Activated CD8-positive, alpha-beta memory T cell treated with anti-CD3 and anti-CD28 coated beads, Interleukin-2, amount 50 U/mL, for 4 hours (primary cell): ENCODE measurements at places on chromosomes 13 and 19.
A peak's percentile ranks its signal among the peaks of the same experiment; 100 is the strongest.

- no peak for DNase-seq
These were observed 839 bp upstream of the CKAP2 start for GRCh38 chr13:52454459-52454819.

GRCh38 chr19:51462681-51463080 lies 4.4 kb upstream of the SIGLEC8 start:
- no peak for DNase-seq

- no peak for DNase-seq
These were observed at the start of gene BEST2 for GRCh38 chr19:12751635-12752034. TSS of gene BEST2 (plus strand) at chr19:12751791. CDS start at chr19:12752593, 802 bp downstream.

DNA sequence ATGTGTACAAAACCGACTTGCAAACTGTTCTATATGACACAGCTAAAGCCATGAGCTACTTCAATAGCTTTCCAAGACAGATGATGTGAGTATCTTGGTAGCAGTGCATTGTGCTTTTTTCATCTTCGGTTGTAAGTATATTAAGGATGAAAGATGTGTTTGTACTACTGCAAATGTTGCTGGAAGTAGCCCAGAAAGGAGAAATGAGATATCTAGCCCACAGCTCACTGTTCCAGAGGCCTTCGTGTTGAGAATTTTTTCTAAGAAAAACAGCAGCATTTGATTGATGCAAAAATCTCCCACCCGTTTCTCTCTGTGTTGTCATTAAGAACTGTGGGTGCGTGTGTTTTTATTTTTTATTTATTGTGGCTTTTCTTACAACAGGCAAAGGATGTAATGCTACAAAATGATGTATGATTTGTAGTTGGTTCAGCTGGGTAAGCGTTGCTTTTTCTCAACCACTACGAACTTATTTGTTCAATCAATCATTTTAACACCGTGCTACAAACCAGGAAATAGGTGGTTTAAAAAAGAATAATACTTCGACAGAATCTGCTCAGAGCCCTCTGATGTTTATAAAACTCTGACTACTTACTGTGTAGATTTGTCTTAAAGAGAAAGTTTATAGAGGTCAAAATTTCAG lies 41.6 kb upstream of the RFC3 start:
- DNase-seq: no peak

- no peak for DNase-seq
These were observed 487.6 kb downstream of the GPC6 start for GRCh38 chr13:93714171-93714570.

- no peak for DNase-seq
These were observed 111.5 kb upstream of the HTR2A start for GRCh38 chr13:47008318-47008717.

GRCh38 chr19:20661150-20661819 lies at the start of gene ZNF626:
TSS of gene ZNF626 (minus strand) at chr19:20661571. CDS start at chr19:20661446, 125 bp downstream.
- DNase-seq: peak; percentile 89

- DNase-seq: peak; percentile 47
These were observed 9.8 kb upstream of the USPL1 start for GRCh38 chr13:30607908-30608307.

- no peak for DNase-seq
These were observed 393.6 kb downstream of the LMO7 start for GRCh38 chr13:76029706-76030105.

GRCh38 chr13:23915308-23915707 lies 18.0 kb upstream of the C1QTNF9B start:
- DNase-seq: no peak

GRCh38 chr13:108439556-108439955 lies 170.0 kb downstream of the TNFSF13B start:
- DNase-seq: no peak

GRCh38 chr13:82070416-82070815 lies 1729.5 kb upstream of the SPRY2 start:
- no peak for DNase-seq

GRCh38 chr19:2260341-2260805 lies 4.2 kb upstream of the JSRP1 start:
- no peak for DNase-seq

GRCh38 chr19:5172859-5173630 lies 167.6 kb downstream of the PTPRS start:
- no peak for DNase-seq

- DNase-seq: no peak
These were observed 541 bp downstream of the ELF1 start for GRCh38 chr13:41018602-41018948.
